Left ventricle myocardium superior (tissue), 1 donor: ENCODE measurements at places on chromosomes 13 and 19. TPM values are rescaled to one million over a fixed set of nuclear protein-coding genes. Genes with fewer than 3 reads are reported as not detected.
A peak's percentile ranks its signal among the peaks of the same experiment; 100 is the strongest.

- peak; percentile 90 for DNase-seq
These were observed 11.9 kb downstream of the SELENOW start for GRCh38 chr19:47790398-47790814.

GRCh38 chr13:50127726-50128291, 112.6 kb downstream of the KCNRG start:
- DNase-seq = peak; percentile 39

DNA sequence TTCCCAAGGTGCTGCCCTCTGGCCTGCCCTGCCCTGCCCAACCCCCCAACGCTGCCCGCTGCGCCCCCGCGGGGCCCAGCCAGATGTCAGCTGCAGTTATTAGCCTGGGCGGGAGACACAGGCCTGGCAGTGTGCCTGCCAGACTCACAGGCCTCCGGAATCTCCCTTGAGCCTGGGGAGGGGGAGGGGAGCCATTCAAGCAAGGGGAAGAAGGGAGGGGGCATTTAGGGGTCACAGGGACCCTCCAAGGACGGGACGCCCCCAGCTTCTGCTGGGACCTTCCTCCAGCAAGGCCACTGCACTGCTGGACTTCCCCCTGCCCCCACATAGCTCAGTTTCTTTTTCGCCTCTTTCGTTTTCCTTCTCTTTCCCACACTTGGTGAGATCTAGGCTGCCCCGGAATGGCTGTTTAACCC, 2.6 kb upstream of the JUNB start:
- peak; percentile 93 for DNase-seq

GRCh38 chr13:111040830-111041229, 74.3 kb upstream of the ARHGEF7 start:
- DNase-seq = no peak

The C13orf46 gene
- total RNA-seq = 0.37 TPM

DNA sequence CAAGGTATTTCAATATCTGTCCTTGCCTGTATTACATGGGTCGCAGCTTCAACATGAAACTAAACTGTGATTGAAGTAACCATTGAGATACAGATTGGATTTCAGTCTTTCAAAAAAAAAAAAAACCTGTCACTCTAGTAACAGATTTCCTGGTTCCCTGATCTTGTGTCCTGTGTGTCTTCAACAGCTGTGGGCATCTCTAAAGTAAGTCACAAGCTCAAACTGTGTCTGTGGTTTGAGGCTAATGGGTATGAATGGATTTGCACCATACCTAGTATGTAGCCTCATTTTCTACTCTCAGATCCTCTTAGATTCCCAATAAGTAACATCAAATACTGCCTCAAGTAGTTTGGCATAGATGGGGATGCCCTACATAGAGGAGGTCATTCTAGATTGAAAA, 300.1 kb downstream of the COG6 start:
- no peak for DNase-seq

The PNMA8A gene
- 9.4 TPM for total RNA-seq

The SHISA2 gene
- total RNA-seq = 0.07 TPM

DNA sequence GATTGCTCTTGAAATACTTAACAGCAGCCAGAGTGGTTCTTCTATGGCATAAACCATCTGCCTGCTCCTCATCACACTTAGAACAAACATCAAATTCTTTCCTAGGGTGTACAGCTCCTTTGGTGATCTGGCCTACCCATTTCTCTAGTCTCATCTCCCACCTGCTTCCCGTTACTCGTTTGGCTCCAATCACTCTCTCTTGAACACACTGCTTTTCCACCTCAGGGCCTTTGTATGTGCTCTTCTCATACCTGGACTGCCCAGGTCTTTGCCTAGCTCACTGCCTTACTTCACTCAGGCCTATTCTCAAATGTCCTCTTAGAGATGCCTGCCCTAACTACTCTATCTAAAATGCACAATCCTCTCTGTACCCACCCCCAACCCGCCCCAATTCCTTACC, 100.5 kb downstream of the KCNRG start:
- DNase-seq = no peak

DNA sequence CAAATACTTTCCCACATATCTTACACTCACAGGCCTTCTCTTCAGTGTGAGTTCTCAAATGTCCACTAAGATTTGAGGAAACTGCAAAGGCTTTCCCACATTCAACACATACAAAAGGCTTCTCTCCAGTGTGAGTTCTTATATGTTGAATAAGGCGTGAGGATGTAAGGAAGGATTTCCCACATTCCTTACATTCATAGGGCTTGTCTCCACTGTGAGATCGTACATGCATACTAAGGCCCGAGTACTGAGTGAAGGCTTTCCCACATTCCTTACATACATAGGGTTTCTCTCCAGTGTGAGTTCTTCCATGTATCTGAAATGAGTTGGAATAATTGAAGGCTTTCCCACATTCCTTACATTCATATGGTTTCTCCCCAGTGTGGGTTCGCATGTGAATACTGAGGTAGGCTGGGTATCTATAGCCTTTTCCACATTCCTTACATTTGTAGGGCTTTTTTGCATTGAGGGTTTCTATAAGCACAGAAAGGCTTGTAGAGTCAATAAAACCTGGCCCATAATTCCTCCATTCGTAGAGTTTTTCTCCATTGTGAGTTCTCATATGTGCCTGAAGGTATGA, 9.6 kb downstream of the ZNF426 start:
- no peak for DNase-seq

DNA sequence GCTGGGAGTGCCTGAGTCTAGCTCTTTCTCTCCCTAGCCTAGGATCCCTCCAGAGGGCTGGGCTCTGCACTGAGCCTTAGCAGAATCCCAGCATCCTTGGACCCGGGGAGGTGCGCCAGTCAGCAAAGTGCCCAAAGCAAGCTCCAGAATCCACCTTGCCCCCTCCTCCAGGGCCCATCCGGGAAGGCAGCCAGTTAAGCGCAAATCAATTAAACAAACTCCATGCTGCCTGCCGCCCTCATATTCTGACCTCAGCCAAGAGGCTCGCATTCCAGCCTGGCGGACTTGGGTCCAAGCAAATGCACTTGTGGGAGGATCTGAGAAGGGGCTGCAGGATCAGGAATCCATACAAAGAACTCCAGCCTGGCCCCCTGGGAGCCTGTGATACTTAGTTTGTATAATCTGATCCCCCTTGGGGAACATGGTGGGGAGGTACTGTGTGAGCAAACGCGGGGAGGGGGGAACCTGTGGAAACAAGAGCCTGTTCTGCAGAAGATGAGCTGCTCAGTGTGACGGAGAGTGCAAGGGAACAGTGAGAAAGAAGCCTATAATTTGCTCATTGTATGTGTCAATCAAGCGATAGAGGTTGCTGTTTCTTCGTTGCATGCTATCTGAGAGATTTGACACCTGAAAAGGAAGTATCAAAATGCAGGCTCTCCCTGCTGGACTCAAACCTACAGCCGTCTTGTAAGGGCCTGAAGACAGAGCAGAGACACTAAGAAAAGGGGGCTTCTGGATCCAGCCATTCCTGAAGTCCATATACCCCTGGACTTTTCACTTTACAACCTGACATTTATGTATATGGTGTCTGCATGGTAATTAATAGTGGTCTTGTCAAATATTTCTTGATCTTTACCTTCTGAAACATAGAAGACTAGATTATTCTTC, 29.4 kb downstream of the ZNRF4 start:
- DNase-seq = no peak

The SCGB2B2 gene
- 0.89 TPM for total RNA-seq

The MTUS2 gene
- 126 TPM for total RNA-seq

DNA sequence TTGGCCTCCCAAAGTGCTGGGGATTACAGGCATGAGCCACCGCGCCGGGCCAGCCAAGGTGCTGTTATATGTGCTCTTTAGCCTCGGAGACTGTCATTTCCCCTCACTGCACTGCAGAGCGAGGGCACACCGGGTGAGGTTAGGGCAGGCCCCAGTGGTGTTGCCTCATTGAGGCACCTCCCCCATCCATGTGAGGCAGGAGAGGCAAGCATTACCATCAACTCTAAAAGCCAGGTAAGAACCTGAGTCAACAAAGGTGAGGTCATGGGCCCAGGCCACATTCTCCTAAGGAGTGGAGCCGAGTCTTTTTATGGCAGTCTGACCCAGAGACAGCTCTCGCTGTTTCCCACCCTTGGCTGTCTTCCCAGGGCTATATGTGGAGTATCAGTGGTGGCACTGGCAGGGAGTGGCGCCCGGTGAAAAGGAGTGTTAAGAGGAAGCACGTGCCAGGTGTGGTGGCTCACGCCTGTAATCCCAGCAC, 10.9 kb downstream of the B3GNT8 start:
- no peak for DNase-seq

DNA sequence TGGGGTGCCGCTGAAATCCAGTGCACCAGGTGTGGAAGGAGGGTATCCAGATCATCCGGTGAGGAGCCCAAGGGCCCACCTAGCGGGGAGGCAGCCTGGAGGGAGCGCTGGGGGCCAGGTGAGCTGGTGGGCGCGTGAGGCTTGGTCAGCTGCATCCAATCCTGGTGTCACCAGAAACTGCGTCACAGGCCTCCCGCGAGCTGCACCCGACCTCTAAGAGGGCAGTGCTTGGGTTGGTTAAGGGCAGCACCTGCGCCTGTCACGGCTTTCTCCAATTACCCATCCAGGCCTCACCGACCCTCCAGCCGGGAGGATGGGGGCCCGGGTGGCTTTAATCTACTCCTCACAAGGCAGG, 284 bp downstream of the RNF17 start:
- DNase-seq = no peak

DNA sequence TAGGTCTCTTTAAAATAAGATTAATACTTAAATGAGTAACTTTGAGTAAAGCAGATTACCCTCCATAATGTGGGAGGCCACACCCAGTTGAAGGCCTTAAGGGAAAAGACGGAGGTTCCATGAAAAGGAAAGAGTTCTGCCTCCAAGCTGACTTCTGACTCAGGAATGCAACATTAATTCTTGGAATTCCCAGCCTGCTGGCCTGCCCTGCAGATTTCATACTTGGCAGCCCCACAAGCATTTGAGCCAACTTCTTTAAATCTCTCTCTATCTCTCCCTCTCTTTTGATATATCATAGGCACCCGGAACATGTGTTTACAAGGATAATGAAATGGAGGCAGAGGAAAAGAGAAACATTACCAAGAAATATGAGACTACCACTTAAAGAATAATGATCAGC, 902.3 kb upstream of the MIR17HG start:
- no peak for DNase-seq

The ZIK1 gene
- total RNA-seq = 4.1 TPM

DNA sequence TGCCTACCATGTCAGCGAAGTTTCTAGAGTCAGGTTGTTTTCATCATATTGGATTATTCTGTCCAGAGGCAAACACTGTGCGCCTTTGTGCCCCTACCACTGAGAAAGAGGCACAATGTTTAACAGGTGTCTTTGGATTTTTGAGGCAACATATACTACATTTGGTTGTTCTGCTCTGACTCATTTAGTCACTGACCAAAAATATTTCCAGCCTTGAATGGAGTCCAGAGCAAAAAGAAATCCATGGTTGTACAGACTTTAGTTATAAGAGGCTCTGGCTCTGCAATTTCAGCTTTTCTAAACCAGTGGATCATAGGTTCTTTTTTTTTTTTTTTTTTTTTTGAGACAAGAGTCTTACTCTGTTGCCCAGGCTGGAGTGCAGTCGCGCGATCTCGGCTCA, 35.7 kb downstream of the LACC1 start:
- DNase-seq = no peak

The GNA15 gene
- 2.1 TPM for total RNA-seq

GRCh38 chr19:13102666-13103580, at the start of gene LYL1:
LYL1 (minus strand) TSS chr19:13102858; CDS start chr19:13101171, 1,687 bp downstream.
- DNase-seq = peak; percentile 93

The IQCN gene
- total RNA-seq = 0.57 TPM

DNA sequence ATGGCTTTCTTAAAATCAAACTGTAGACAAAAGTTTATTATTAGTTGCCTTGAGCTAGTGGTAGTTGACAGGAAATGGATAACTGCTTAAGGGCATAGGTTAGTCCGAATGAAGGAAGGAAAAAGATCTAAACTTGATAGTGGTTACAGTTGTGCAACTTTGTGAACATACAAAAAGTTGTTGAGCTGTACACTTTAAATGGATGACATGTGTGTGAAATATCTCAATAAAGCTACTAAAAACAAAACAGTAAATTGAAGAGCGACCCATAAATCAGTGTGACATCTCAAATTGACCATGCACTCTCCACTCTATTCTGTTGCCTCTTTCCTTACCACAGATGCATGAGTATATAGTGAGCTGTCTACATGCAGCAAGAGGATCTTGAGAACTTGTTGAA, 1757.8 kb downstream of the PCDH9 start:
- DNase-seq = no peak

DNA sequence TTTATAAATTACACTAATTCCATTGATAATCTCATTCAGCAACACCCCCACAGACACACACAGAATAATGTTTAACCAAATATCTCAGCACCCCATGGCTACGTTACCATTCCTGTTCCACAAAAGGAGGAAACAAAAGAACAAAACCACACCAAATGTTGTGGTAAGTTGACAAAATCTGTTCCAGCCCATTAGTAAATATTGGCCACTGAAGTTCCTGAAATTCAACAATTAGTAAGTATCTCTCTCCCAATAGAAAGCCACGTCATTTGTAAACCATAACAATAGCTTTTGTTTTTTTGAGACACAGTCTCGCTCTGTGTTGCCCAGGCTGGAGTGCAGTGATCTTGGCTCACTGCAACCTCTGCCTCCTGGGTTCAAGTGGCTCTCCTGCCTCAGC, 2.3 kb upstream of the FCAR start:
- DNase-seq = no peak

GRCh38 chr19:46718934-46719622, 2.2 kb upstream of the PRKD2 start:
- DNase-seq = no peak
